Psoas muscle (tissue), 8 donors: ENCODE measurements at places on chromosomes 2 and 18. TPM values are rescaled to one million over a fixed set of nuclear protein-coding genes. Genes with fewer than 3 reads are reported as not detected.

- DNase-seq: peak; percentile 73
These were observed 142.4 kb downstream of the ZFP36L2 start for GRCh38 chr2:43083710-43084698.

- peak; percentile 28 for DNase-seq
These were observed 66.7 kb downstream of the AAK1 start for GRCh38 chr2:69576880-69577279.

DNA sequence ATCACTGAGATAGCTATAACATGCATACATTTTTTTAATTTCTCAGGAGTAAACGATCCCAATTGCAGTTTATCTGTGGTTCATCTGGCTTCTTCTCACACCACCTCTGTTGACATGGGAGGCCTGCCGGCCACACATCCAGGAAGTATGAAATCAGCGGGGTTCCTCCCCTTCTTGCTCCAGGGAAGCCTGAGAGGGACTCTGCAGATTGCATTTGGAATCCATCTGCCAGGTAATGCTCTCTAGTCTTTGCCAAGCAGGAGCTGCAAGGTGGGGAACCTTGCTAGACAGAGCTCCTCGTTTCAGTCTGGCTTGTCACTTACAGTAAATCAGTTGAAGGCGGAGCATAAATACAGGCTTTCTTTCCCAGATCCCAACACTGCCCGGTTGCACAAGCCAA, 49.9 kb downstream of the SOX11 start:
- no peak for DNase-seq

DNA sequence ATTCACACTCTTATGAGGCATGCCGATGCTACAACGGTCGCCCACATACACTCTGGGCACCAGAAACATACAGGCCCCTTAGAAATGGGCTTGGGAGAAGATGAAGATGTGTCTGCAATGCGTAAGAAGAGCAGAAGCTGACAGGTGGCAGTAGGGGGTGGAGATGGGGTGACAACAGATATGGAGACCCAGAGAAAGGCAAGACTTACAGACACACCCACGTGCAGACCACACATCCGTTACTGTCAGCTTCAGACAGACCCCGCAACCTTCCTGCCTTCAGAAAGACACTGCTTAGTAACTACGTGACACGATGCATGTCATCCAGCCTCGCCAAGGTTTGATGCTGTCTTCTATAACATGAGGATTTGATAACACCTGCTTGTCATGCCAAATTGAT, 89.5 kb downstream of the ZFP36L2 start:
- no peak for DNase-seq

DNA sequence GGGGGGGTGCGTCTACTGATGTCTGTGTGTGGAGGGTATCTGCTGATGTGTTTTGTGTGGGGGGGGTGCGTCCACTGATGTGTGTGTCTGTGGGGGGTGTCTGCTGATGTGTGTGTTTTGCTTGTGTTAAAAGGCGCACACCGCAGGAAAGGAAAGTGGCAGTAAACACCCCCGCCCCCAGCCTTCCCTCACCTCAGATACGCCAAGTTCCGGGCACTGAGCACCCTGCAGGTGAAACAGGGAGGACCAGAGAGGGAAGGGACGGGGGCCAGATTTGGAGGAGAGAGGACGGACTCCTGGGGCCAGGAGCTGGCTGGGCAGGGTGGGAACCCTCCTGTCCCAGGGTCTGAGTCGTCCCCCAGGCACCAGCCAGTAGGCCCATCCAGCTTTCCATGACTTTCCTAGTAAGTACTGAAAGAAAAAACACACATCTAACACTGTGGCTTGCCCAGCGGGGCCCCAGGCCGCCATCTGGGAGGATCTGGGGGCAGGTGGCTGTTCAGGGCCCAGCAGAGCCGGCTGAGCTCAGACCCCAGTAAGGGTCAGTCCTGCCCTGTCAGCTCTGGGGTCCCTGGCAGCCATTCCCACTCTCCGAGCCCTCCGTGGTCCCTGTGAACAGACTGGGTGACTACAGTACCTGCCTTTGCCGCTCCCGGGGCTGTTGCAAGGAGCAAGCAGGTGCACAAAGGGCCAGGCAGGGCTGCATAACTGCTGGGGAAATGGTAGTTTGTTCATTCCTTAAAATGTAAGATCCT, 126.9 kb downstream of the NFATC1 start:
- no peak for DNase-seq

- DNase-seq: no peak
These were observed 292.6 kb downstream of the CALCRL start for GRCh38 chr2:187155476-187155875.

GRCh38 chr2:174158003-174158402, 90.3 kb downstream of the OLA1 start:
- no peak for DNase-seq

- DNase-seq: no peak
These were observed 1499.0 kb upstream of the TMEFF2 start for GRCh38 chr2:193693758-193694157.

GRCh38 chr18:34738175-34738894, 28.2 kb downstream of the DTNA start:
- no peak for DNase-seq

- no peak for DNase-seq
These were observed 93.8 kb downstream of the AKAIN1 start for GRCh38 chr18:5103286-5103685.

DNA sequence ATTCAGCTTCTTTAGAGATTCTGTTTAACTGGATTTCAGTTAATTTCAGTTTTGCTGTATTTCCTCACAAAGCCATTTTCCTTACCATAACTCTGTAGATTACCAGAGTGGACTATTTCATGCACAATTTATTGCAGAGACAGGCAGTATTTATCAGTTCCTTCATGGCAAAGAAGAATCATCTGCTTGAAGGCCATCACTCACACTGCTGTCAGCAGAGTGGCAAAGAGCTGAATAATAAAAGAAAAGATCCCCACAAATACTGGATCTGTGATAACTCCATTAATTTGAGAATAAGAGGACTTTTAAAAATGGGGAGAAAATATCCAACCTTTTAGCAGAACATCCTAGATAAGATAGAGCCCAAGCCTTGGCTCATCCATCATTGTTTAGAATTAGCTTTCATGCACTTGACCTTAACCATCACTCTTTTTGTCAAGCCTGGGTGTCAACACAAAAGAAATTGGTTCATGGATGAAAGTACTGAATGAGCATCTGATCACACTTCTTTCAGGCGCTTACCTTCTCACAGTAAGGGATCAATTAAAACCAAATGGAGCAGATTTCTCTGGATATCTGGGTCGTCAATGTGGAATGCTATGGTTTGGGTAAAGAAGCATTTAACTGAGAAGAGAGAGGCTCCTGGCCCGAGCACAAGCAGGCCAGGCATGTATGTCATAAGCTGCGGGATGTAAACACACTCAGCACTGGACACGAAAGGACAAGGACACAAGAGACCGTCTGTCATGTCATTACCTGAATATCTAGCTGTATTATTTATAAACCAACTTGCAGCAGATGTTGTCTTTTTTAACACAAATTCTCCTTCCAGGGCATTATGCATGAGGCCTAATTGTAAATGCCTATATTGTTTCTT, 376.2 kb downstream of the ZNF521 start:
- no peak for DNase-seq

The CRACDL gene
- 1.6 TPM for total RNA-seq

The DYNC2LI1 gene
- total RNA-seq: 11.4 TPM

The LOXHD1 gene
- total RNA-seq: 0.13 TPM

The RBM43 gene
- 3.1 TPM for total RNA-seq

The SPDYA gene
- total RNA-seq: 0.17 TPM

The PIEZO2 gene
- 0.20 TPM for total RNA-seq
